CD4-positive, alpha-beta memory T cell (primary cell): ENCODE measurements at places on chromosomes 2 and 18. TPM values are rescaled to one million over a fixed set of nuclear protein-coding genes. Genes with fewer than 3 reads are reported as not detected.

The ACYP2 gene
- 16.9 TPM for total RNA-seq

The FRZB gene
- total RNA-seq = not detected

DNA sequence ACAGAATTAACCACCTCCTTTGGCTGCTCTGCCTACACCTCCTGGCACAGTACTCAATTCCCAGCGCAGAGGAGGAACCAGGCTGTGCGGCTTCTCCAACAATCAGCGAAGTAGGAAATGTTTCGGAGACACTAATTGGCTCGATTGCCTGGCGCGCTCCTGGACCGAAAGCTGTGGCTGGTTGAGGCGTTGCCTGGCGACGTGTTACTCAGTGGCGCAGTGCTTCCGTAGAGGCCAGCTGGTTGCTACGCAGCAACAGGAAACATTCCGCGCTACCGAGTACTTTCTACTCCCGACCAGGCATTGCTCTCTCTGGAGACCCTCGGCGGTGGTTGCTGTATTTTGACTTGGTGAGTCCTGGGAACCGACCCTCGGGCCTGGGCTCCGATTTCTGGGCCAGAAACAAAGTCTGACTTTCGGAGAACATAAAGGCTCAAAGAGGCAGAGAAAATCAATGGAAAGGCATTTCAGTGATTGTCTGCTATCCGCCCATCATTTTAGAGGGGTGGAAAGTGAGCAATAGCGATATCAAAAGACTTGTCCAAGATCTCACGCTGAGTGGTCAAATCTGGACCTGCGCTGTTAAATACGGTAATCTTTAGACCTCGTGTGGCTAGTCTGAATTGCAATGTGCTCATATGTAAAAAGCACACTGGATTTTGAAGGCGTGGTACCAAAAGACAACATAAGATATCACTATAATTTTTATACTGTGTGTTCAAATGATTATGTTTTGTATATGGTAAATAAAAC, at the start of gene DNAH6:
Gene DNAH6 (plus strand): TSS at position 265 of the 753 bp plus-strand sequence. CDS start 1,329 bp downstream, outside the sequence.
- no peaks in the 10 kb centered on the region for H3K27me3 ChIP-seq
- DNase-seq = peak; percentile 87
- H3K27ac ChIP-seq = peak within 1 kb of the TSS; percentile 47

The C2orf78 gene
- total RNA-seq = not detected

DNA sequence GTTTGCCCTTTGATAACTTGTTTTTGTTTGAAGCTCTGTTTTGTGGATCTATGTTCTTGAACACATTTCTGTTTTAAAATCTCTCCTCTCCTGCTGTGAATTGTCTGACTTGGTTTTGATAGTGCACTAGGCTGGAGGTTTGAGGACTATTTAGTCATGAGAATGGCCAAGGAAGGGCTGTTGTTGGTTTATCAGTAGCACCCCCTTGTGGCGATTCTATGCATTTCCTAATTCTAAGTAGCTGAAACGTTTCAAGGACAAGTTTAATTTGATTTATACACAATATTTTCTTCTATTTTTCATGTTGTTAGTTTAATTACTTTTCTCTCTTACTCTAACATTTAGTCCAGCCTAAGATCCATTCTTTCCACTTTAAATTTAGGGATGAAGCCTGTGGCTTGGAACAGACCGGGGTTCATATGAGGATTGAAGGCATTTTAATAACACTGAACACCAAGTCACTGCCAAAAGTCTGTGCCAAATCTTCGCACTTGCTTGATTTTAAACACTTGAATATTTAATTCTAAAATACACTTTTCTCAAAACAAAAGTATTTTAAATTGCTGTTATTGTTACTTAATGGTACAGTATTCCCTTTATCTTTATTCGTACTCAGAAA, 166.0 kb downstream of the SOCS6 start:
- DNase-seq = peak; percentile 39
- H3K27me3 ChIP-seq = no peaks in the 10 kb centered on the region
- no peaks in the 10 kb centered on the region for H3K36me3 ChIP-seq
- H3K4me3 ChIP-seq = no peak overlapping the region
- H3K4me1 ChIP-seq = no peaks in the 10 kb centered on the region

The HSPE1 gene
- 52.4 TPM for total RNA-seq

GRCh38 chr2:125684932-125685331, 971.0 kb upstream of the GYPC start:
- no peak overlapping the region for H3K4me3 ChIP-seq
- H3K36me3 ChIP-seq = no peaks in the 10 kb centered on the region
- DNase-seq = no peak

DNA sequence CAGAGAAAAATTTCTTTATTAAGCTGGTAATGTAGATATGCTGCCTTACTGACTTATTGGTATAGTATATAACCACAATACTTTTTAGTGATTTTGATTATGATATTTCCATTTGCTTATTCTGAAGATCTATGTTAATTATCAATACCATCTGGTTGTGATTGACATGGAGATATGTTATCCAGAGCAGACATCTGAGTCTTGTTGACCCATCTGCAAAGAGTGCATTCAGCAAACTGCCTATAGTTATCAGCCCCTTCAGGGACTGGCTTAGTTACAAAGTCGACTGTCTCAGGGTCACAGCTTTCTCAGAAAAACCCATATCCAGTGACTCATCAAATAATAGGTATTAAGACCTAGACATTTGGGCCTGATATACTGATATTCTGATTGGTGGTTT, 475.7 kb downstream of the DSC3 start:
- no peaks in the 10 kb centered on the region for H3K27me3 ChIP-seq
- H3K4me1 ChIP-seq = no peaks in the 10 kb centered on the region
- DNase-seq = no peak
- H3K36me3 ChIP-seq = no peaks in the 10 kb centered on the region
- H3K27ac ChIP-seq = no peak overlapping the region
- no peak overlapping the region for H3K4me3 ChIP-seq

DNA sequence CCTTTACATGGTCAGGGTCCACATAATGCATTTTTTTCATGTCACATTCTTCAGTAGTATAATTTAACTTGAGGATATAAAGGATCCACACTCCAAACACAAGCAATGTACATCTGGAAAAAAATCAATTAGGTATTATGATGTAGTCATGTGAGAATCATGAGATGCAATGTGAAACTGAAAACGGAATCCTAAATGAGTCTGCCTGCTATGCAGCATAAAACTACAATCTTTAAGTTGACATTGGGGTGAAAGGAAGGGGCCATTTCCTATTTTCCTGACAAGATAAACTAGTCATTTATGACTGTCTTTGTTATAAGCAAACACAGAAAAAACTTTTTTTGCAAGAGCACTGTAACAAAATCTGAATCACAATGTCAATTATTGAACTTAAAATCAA, 27.6 kb downstream of the ST3GAL5 start:
- peaks cover 46% of the 10 kb centered on the region for H3K4me1 ChIP-seq
- H3K36me3 ChIP-seq = peaks cover 3% of the 10 kb centered on the region
- peak; percentile 29 for DNase-seq

The SERPINB4 gene
- total RNA-seq = not detected

The PLGLB1 gene
- 11.7 TPM for total RNA-seq

GRCh38 chr2:124081154-124081716, 56.1 kb downstream of the CNTNAP5 start:
- no peak overlapping the region for H3K27ac ChIP-seq
- H3K36me3 ChIP-seq = no peaks in the 10 kb centered on the region
- H3K4me3 ChIP-seq = no peak overlapping the region
- no peaks in the 10 kb centered on the region for H3K27me3 ChIP-seq

DNA sequence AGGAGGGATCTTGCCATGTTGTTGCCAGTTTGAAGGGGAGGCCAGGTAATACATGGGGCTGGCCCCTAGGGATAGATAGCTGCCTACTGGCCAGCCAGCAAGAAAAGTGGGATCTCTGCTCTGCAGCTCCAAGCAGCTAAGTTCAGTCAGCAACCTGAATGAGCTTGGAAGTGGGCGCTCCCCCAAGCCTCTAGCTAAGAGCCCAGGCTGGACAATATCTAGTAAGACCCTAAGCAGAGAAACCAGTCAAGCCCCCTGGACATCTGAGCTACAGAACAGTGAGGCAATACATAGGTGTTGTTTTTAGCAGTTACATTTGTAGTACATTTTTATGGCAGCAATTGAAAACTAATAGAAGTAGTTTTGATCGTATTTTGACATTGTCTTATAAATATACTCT, 409.8 kb upstream of the SMIM21 start:
- no peak for DNase-seq
- no peak overlapping the region for H3K4me3 ChIP-seq
- no peaks in the 10 kb centered on the region for H3K4me1 ChIP-seq
- no peak overlapping the region for H3K27ac ChIP-seq
- H3K36me3 ChIP-seq = no peaks in the 10 kb centered on the region
- no peaks in the 10 kb centered on the region for H3K27me3 ChIP-seq

The TUBA4B gene
- total RNA-seq = not detected

DNA sequence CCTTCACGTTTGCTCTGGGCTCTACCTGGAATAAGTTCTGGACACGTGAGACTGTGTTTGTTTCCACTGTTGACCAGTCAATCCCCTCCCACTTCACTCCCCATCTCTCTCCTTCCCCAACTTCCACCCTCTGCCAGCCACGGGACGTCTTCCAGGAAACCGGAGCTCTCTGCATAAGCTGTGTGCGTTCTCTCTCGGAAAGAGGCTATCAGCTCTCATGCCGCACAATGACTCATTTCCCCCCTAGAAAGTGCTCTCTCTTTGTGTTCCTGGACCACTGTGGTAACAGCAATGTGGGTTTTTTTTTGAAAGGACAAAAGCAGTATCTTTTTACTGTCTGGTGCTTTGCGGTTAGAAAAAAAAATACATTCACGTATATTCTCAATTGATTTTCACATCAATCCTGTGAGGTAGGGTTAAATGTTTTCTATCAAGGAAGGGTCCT, 10.2 kb downstream of the PROKR1 start:
- peaks cover 24% of the 10 kb centered on the region for H3K4me1 ChIP-seq
- no peaks in the 10 kb centered on the region for H3K27me3 ChIP-seq
- no peak overlapping the region for H3K27ac ChIP-seq
- no peak overlapping the region for H3K4me3 ChIP-seq
- H3K36me3 ChIP-seq = no peaks in the 10 kb centered on the region
- DNase-seq = peak; percentile 10

GRCh38 chr2:2896011-2896410, 481.6 kb downstream of the EIPR1 start:
- H3K4me1 ChIP-seq = no peaks in the 10 kb centered on the region
- no peak overlapping the region for H3K4me3 ChIP-seq
- H3K36me3 ChIP-seq = no peaks in the 10 kb centered on the region
- DNase-seq = no peak
- no peak overlapping the region for H3K27ac ChIP-seq
- H3K27me3 ChIP-seq = no peaks in the 10 kb centered on the region

DNA sequence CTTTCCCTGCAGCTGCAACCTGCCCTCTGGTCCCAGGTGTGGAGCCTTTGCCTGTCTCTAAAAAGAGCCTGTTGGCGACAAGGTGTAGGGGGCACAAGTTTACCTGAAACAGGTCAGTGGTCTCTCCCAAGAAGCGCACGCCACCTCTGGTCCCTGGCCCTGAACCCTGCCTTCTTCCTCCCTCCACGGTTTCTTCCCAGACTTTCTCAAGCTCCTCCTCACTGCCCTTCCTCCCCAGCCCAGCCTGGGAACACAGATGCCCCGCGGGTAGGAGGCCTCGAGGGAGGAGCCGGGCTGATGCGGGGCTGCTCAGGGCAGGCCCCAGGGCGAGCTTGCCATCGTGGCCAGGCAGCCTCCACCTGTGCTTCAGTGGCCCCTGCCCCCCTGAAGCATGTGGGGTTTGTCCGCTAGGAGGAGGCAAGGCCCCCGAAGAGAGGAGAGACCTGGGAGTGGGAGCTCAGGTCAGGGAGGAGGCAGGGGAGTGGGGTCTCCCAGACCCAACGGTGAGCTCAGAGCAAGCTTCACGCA, 89.5 kb downstream of the SMAD7 start:
- H3K36me3 ChIP-seq = no peaks in the 10 kb centered on the region
- H3K4me3 ChIP-seq = no peak overlapping the region
- H3K27ac ChIP-seq = no peak overlapping the region

The LYG1 gene
- 3.3 TPM for total RNA-seq

GRCh38 chr2:26477911-26478253, at the start of gene OTOF:
OTOF (minus strand) TSS chr2:26478124.
- no peaks in the 10 kb centered on the region for H3K27me3 ChIP-seq
- DNase-seq = no peak
- no peak within 1 kb of the TSS for H3K27ac ChIP-seq
- H3K4me3 ChIP-seq = no peak within 1 kb of the TSS
- H3K36me3 ChIP-seq = no peaks in the 10 kb centered on the region
- no peaks in the 10 kb centered on the region for H3K4me1 ChIP-seq

The GALR1 gene
- not detected for total RNA-seq
